GM23248 (cell line): ENCODE measurements at places on chromosomes 16 and 17.

- DNase-seq = peak; percentile 60
These were observed 60.2 kb upstream of the PHOSPHO1 start for GRCh38 chr17:49290690-49291359.

DNA sequence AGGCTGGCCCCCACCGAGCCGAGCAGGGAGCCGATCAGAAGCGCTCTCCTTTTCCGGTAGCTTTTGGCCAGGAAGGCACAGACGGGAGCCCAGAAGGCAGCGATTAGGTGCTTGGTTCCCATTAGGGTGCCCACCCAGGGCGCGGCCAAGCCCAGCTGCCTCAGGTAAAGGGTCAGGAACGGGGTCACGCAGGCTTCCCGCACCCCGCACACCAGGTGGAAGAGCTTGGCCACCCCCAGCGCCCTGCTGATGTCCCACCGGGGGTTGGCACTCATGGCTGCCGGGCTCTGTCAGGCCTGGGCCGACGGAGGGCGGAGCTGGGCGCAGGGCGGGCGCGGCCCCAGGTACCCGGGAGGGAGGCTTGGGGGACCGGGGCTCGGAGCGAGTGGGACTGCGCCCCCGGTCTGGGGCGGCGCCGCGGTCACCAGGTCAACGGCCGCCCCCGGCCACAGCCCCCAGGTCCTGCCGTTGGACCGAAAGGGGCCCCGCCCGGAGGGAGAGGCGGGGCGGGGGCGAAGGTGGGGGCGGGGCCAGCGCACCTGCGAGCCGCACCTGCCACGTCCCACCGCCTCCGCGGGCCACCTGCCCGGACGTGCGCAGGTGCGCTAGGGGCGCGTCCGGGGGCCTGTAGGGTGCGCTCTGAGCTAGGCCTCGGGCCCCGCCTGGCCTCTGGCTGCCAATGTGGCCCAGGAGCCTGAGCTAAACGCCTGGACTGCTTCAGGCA is at the start of gene MFSD6L:
Gene MFSD6L (minus strand): TSS at position 520 of the 724 bp plus-strand sequence. CDS start 245 bp downstream, at position 275.
- no peak for DNase-seq

GRCh38 chr16:1002399-1003166 is 21.0 kb downstream of the SOX8 start:
- peak; percentile 86 for DNase-seq

GRCh38 chr16:10569621-10570020 is 10.8 kb downstream of the EMP2 start:
- DNase-seq = no peak

GRCh38 chr17:38324772-38325171 is 19.0 kb downstream of the GPR179 start:
- no peak for DNase-seq

DNA sequence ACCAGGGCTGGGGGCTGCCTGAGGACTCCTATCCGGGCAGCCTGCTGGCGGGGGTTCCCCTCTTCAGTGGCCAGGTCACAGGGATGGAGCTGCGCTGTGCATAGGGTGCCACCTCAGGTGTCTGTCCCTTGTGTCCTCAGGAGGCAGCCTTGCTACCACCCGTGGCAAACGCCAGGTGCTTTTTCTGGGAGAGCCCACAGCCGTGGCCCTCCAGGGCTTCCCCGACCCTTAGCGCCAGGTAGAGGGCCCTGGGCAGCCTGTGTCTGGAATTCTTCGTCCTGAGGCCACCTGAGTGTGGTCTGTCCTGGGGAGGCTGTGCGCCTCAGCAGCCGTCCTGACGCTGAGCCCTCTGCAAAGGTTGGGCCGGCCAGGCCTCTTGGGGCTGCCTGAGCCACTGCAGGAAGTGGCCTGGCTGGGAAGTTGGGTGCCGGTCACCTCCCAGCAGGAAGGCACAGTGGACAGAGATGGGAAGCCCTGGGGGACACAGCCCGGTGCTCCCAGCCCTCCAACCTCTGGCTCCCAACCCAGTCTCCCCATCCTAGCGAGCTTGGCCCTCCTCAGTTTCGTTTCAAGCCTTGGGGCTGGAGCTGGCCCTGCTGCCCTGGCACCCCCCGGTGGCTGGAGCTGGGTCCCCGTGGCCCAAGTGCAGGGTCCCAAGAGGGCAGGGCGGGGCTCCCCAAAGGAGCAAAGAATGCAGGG is 7.6 kb upstream of the BAIAP3 start:
- DNase-seq = no peak
